ENCODE measurements at places on chromosomes 11 and 22.
A peak's percentile ranks its signal among the peaks of the same experiment; 100 is the strongest.

- DNase-seq = peak; percentile 27
Measured at GRCh38 chr11:125941619-125942611, 3.9 kb upstream of the VSIG10L2 start.

- no peak for DNase-seq
Measured at GRCh38 chr22:48825802-48826520, 1001.7 kb downstream of the BRD1 start.

DNA sequence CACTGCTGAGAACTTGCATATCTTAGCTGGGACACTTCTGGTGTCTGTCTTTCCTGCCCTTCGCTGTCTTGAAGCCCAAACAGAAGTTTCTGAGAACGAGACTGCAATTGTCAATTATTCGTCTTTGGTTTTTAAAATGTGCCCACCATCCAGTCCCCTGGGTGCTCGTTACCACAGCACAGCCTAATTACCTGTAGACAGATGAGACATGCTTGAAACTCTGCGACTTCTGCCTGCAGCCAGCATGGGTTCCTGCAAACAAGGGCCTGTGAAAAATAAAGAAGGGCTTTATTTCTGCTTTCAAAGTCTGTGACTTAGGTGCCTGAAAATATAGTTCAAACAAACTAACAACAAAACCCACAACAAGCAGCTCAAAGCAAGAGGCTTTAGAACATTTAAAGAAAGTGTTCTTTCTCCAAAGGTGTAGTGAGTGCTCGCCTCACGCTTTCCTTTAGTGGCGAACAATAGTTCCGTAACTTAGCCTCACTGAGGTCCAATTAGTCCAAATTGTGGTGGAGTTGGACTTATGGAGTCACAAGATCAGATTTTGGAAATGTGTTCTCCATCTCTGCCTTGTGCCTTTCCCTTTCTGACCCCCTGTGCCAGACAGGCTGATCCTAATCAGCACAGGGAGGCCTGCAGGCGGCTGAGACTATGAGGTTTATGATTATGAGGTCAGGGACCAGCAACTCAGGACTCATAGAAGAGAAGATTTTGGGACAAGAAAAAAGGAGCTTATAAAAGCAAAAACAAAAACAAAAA is 20.4 kb upstream of the GRAMD1B start:
- no peak for DNase-seq

DNA sequence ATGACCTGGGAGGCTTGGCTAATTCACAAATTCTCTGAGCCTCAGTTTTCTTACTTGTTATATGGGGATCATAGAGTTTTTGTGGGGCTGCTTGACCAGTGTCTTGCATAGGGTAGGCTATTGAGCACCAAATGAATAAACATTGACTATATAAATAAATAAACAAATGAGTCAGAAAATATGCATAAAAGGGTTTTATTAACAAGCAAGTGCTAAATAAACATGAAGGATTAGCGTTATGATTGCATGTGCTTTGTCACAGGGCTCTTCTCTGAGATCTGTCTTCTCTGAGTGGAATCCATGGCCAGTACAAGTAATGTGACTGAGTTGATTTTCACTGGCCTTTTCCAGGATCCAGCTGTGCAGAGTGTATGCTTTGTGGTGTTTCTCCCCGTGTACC is at the start of gene OR4B1:
Gene OR4B1, plus strand, starts transcription at position 301 of the 400 bp plus-strand sequence. Its CDS starts 0 bp downstream, at position 301.
- DNase-seq = no peak

DNA sequence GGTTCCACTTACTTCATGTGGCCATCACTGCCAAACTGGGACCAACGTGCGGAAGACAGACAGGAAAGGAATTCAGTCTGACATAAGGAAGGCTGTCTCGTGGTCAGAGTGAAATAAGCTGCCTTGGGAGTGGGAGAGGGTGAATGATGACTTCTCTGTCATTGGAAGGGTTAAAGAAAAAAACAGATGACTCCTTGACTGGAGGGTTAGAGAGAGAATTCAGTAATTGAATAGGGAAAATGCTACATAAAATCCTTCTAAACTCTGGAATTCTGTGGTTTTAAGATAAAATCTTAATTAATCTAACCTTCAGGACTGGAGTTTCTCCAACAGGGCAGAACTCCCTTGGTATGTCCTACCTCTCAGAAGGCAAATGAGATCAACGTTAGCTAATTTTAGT is 33.8 kb downstream of the RAB30 start:
- DNase-seq = no peak

DNA sequence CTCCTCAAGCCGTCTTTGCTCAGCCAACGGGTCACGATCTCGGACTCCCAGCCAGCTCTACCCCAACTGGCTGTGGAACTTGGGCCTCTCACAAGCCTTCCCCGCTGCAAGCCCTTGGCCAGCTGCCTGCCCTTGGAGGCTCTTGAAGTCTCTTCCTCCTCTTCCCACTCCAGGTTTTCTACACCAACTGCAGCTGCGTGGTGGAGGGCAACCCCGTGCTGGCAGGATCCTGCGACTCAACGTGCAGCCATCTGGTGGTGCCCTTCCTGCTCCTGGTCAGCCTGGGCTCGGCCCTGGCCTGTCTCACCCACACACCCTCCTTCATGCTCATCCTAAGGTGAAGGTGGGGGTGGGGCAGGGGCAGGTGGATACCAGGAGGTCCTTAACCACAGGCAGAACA is 40.5 kb upstream of the TPBGL start:
- DNase-seq = no peak

DNA sequence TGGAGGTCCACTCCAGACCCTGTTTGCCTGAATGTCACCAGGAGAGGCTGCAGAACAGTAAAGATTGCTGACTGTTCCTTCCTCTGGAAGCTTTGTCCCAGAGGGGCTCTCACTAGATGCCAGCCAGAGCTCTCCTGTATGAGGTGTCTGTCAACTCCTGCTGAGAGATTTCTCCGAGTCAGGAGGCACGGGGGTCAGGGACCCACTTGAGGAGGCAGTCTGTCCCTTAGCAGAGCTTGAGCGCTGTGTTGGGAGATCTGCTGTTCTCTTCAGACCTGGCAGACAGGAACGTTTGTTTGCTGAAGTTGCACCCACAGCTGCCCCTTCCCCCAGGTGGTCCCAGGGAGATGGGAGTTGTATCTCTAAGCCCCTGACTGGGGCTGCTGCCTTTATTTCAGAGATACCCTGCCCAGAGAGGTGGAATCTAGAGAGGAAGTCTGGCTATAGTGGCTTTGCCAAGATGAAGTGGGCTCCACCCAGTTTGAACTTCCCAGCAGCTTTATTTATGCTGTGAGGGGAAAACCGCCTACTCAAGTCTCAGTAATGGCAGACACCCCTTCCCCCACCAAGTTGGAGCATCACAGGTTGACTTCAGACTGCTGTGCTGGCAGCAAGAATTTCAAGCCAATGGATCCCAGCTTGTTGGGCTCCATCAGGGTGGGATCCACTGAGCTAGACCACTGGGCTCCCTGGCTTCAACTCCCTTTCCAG is 99.4 kb downstream of the PDE3B start:
- no peak for DNase-seq

GRCh38 chr11:69039501-69039900 is 9.2 kb upstream of the TPCN2 start:
- no peak for DNase-seq

- DNase-seq = peak; percentile 76
Measured at GRCh38 chr22:42581762-42582716, 28.3 kb downstream of the SERHL2 start.

DNA sequence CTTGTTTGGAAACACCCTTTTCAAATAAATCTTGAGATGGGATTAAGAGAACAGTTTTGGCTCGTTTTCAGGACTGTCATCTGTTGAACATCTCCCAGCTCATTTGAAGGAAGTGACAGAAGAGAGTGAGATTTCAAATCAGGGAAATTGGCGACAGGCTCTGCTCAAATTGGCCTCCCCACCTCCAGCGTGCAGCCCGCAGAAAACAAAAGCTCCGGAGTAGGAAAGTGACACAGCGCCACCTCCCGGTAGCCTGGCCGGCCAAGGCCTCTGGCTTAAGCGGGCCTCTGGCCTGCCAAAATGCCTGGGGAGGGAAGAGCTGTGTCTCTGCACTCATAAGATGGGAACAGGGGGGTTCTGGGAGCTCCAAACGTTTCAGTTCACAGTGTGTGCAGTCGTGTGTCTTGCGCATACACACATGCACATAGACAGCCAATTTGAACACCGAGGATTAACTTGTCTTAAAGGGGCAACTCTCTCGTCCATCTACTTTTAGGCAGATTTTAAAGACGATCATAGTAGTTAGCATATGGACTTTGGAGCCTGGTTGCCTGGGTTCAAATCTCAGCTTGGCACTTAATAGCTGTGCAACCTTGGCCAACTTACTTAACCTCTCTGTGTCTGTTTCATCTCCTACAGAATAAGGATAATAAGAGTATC is 132.7 kb upstream of the RCN1 start:
- peak; percentile 20 for DNase-seq

DNA sequence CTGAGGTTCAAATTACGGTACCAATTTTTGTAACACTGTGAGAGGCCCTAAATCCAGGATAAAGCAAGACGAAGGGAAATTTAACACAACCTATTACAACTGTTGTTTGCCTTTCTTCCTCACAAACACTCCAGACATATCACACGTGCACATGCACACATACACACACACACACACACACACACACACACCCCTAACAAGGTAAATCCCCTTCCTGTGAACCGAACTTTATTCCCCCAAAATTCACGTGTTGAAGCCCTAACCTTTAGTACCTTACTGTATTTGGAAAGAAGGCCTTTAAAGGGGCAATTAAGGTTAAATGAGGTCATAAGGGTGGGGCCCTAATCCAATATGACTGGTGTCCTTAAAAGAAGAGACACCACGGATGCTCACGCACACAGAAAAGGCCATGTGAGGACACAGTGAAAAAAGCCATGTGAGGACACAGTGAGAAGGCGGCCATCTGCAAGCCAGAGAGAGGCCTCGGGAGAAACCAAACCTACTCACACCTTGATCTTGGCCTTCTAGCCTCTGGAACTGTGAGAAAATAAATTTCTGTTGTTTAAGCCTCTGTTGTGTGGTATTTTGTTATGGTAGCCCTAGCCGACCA is 1.8 kb downstream of the SERGEF start:
- DNase-seq = peak; percentile 1

GRCh38 chr11:112514011-112514740 is 253.5 kb upstream of the PLET1 start:
- DNase-seq = no peak

DNA sequence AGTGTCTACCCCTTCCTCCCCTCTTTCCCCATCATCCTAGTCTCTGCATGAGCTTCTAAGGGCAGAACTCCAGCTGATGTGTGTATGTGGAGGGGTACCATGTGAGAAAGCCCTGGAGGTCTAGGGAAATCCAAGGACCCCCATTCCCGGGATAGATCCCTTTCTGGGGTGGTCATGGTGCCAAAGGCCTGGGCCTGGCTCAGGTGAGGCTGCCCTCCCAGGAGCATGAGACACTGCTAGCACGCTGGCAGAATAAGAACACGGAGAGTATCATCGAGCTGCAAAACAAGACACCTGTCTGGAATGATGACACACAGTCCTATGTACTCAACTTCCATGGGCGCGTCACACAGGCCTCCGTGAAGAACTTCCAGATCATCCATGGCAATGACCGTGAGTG is 19.6 kb downstream of the TUB start:
- no peak for DNase-seq

DNA sequence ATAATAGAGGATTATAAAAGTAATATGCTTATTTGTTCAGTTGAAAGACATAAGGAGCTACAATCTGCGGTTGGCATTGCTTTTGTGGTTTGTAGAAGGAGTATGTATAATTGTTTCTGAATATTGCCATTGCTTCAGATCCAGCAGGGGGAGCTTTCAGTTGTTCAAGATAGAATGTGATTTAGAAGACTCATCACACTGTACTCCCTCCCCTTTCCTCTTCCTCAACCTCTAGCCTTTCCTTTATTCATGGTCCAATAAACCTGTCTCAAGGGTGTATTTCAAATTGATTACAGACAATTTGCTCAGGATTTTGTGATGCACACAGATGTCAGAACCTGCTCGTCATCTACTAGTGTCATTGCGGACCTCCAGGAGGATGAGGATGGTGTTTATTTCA is 9.8 kb downstream of the PRMT3 start:
- peak; percentile 32 for DNase-seq

DNA sequence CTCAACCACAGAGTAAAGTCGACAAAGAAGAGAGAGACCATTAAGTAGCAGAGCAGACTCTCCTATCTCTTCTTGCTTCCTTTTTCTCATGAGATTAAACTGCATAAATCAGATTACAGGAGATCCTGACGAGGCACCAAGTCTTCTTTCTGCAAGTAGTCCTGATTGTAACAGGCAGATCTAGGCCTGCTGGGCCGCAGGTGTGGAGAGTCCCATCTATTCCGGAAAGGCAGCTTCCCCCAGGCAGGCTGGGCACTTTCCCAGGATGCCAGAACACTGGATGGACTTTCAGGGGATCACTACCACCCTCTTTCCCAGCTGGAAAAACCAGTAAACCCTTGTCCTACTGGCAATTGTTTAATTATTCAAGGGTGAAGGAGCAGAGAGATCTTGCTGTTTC is 173.0 kb upstream of the CADM1 start:
- no peak for DNase-seq

DNA sequence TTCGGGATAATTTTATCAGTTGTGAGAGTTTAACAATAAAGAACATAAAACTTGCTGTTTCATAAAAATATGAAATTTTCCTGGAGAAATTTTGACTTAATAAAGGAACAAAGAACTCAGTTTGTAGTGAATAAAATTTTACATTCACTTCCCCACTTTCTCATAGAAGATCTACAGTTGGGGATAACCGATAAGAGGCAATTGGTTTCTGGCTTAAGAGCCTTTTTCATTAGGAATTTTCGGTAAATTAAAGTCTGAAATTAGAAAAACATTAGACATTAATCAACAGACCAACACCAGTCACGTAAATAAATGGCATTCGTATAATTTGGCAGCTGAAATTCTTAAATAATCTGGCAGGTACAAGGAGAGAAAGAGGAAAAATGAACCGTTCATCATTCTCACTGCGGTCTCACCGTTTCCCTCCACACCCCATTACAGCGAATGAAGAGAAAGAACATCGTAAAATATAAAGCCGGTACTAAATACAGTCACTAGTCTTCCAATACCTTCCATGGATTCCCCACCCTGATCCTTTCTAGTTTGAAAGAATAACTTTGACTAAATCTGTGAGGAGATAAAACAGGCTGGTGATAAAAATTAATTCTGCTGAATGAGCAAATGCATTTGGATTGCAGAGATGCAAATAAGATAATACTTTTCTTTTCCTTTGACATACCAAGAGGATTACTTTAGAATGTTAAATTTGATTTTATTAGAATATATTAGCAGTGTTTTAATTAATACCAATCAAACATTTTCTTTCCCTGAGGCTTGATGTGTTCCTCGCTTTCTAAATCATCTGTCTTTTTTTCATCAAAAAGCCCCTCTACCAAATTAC is 19.5 kb downstream of the BLID start:
- no peak for DNase-seq

GRCh38 chr11:69243496-69244200 is 50.3 kb upstream of the MYEOV start:
- no peak for DNase-seq
